B cell (primary cell): ENCODE measurements at places on chromosomes 13 and 19. TPM values are rescaled to one million over a fixed set of nuclear protein-coding genes. Genes with fewer than 3 reads are reported as not detected.

The TMEM59L gene
- not detected in 2 replicates for total RNA-seq

The LRRC4B gene
- not detected in 2 replicates for total RNA-seq

GRCh38 chr13:104114101-104114500, 1047.9 kb upstream of the SLC10A2 start:
- no peak for DNase-seq

DNA sequence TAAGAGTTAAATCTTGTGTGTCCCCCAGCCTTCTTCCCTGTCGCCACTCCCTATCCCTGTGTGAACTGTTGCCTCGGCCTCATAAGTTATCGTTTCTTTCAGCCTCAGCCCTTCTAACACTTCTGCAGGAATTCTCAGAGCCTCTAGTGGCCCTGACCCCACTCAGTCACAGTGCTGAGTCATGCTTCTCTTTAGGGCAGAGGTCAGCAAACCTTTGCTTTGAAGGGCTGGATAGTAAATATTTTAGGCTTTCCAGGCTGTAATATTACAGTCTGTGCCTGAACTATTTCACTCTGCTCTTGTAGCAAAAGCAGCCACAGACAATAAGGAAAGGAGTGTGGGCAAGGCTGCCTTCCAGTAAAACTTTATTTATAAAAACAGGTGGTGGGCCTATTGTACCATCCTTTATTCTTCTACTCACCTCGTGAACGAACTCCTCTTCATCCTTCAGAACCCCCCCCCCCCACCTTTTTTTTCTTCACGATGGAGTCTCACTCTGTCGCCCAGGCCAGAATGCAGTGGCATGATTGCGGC, 22.1 kb downstream of the MYO9B start:
- DNase-seq, result no peak

DNA sequence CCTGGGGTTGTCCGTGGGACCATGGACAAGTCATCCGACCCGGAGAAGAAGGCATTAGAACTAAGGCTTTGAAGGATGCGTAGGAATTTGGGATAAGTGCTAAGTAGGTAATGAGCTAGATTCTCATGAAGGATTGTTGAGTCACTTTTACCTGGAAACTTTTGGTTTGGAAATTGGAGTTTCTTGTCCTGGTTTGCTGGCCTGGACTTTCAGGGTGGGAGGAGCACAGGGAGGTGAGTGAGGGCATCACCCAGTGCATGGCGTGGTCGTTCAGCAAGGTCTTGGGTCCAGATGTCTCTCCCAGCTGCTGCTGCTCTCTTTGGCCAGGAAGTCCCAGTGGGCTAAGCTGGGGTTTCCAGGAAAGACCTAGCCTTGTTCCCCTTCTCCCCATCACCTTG, 7.6 kb downstream of the NFIC start:
- no peak for DNase-seq

GRCh38 chr19:43642531-43642930, 2.9 kb upstream of the CADM4 start:
- no peak for DNase-seq

DNA sequence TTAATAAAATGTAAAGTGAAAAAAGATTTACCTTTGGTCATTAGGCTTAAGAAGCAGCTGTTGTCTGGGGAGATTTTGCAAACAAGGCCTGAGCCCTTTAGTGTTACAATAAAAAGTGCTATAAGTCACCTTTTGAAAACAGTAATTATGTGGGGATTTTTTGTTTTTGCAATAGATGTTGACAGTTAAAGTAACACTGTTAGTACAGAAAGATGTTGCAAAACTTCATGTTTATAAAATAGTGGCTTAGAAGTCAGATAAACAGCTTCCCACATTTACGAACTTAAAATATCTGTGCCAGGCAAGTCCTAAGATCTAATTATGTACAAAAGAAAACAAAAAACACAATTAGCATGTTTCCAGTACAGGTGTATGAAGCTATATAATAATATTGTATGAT, 138.0 kb upstream of the IRS2 start:
- DNase-seq, result no peak

DNA sequence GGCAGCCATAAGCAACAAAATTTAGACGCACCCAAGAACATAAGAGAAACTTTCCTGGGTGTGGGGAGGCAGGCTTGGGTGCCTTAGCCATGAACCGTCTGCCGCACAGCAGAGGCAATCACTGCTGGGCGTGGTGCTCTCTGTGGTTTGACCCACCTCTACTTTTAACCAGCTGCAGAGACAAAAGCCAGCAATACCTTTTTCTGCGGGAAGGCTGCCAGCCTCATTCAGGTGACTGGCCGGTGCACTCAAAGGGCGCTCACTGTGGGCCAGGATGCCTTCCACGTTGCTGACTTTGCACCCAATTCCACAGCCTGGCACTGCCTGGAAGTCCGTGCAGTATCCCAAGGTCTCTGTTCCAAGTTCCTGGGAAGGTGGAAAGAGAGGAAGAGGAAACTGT, 69.1 kb downstream of the ATP7B start:
- DNase-seq, result no peak

DNA sequence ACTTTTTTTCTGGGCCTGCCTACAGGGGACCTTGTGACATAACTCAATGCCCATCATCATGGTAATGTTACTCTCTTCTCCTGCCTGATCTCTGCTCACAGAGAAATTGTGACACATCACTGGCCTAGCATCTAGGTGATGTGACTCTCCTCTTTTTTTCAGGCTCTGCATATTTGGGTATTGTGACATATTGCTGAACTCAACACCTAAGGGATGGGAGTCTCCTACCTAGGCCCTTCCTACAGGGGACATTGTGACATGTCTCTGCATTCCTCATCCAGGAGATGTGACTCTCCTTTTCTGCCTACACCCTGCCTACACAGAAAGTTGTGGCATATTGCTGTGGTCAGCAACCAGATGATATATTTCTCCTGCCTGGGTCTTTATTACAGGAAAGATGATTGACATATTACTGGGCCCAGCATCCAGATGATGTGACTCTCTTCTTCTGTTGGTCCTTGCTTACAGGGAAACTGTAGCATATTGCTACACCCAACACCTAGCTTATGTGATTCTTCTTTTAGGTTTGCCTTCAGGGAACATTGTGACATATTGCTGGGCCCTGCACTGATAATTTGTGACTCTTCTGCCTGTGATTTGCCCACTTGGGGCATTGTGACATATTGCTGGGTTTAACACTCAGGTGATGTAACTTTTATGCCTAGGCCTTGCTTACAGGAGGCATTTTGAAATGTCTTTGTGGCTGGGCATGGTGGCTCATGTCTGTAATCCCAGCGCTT, 21.0 kb upstream of the ZNF254 start:
- no peak for DNase-seq

DNA sequence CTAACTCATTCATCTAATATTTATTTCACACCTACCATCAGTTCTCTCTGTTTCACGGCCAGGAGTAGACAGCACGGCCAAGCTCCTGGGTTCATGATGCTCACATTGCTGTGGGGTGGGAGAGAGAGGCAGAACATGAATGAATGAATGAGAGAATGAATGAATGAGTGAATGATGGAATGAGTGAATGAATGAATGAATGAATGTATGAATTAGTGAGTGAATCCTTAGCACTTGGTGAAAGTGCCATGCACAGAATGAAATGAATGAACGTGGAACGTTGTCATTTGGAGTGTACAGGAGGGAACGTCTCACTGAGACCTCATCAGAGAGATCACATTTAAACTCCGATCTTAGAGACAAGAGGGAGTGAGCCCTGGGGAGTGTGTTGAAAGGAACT, 11.9 kb upstream of the KIR2DL4 start:
- DNase-seq, result no peak
